ENCODE measurements at places on chromosomes 11 and 22.

GRCh38 chr22:47696776-47697175, 934.3 kb downstream of the TBC1D22A start:
- no peak for DNase-seq

- no peak for DNase-seq
These were observed 37.1 kb upstream of the SUSD2 start for GRCh38 chr22:24144056-24144777.

GRCh38 chr11:69691463-69691862, 12.4 kb downstream of the FGF19 start:
- no peak for DNase-seq

GRCh38 chr11:128763224-128763623, 69.4 kb downstream of the FLI1 start:
- no peak for DNase-seq

DNA sequence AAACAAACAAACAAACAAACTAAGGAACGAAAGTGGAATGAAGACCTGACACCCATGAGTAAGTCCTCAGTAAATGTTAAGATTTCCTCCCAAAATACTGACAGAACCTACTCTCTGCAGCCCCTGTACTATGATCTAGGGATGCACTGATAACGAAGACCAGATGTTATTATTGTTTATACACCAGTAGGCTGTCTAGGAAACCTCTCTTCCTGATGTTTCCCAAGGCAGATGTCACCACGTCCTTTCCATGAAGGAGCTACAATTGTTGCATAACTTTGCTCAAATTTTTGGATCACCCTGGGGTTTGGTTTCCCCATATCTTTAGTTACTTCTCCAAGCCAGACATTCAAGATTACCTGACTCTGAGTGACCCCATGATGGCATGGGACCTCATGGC, 340.7 kb downstream of the MIAT start:
- no peak for DNase-seq

GRCh38 chr11:75635066-75635862, 33.6 kb downstream of the MAP6 start:
- no peak for DNase-seq

DNA sequence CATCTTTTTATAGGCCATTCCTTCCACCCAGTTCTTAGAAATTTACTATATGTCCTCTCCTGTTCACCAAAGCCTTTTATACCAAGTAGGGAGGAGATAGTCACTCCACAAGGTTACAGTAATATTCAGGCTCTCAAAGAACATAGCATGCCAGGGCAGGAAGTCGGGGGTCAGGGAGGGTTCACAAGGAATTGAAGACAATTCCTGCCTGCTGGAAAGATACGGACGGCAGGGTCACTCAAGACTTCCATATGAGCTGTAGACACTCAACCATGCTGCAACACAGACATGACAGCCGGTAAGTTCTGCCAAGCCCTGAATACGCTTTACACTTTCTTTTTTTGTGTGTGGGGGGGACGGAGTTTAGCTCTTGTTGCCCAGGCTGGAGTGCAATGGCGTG, 700 bp downstream of the C22orf31 start:
- DNase-seq, result no peak

DNA sequence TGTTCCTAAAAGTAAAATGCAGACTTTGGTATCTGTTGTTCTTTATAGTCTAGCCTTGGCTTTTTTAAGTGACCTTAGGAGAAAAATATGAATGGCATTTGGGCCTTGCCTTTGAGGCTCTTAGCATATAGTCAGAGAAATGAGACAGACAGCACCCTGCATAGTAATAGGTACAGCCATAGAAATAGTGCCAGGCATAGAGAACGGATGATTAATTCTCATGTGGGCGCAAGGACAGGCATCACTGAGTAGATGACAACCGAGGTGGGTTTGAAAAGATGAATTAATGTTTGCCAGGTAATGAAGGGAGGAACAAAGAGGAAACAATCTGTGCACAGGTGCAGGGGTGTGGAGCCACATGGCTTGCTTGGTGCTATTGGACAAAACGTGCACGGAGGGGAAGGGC, 90.5 kb downstream of the BMAL1 start:
- DNase-seq, result no peak

DNA sequence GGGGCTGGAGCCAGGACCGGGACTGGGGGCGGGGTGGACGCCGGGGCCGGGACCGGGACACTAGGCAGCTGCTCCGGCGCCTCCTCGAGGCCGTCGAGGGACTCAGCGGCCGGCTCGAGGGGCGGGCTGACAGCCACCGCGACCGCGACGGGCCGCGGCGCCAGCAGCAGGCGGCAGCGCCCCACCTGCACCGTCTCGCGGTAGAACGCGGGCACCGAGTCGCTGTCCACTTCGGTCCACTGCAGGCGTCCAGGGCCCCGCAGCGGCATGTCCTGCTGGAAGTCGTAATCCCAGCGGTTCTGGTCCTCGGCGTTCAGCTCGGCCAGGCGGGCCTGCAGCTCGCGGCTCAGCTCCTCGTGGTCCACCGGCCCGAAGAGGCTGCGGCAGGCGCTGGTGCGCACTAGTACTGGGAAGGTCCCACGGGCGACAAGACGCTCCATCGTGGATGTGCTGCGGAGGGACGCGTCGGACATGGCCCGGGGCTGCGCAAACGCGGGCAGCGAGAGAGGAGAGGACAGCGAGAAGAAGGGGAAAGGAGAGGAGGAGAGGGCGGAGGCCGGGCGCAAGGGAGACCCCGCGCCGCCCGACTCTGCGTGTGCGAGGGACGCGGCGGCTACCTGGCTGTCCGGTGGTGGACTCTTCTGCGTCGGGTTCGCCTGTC, 428 bp downstream of the CDKN1C start:
- DNase-seq, result no peak

DNA sequence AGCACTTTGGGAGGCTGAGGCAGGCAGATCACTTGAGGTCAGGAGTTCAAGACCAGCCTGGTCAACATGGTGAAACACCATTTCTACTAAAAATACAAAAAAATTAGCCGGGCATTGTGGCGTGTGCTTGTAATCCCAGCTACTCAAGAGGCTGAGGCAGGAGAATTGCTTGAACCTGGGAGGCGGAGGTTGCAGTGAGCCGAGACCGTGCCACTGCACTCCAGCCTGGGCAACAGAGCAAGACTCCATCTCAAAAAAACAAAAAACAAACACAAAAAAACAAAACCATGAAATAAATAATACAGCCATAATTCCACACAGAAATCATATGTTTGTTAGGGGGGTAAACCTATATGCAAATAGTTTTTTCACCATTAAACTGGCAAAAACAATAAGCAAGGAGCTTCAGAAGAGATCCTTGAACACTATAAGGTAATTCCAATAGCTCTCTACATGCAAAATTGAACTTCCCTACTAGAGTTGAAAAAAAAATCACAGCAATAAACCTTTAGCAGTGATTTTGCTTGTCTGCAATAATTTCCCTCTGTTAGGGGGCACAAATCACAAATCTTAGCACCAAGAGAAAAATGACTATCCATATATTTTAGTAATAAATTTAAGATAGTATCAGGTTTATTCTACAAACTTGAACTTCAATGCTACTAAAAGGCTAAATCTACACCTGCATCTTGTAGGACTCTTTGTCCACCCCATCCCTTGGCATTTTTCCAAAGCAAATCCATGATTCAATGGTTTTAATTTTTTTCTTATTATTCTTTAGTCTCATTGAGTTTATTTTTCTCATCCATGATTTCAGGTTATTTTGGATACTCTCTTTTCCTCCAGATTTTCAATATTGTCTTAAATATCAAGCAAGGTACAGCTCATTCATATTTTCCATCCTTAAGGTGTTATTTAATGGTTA, 3.9 kb downstream of the CSTF3 start:
- no peak for DNase-seq

- no peak for DNase-seq
These were observed 64.7 kb downstream of the UVRAG start for GRCh38 chr11:75879737-75880136.

- DNase-seq, result no peak
These were observed 132.2 kb upstream of the PLET1 start for GRCh38 chr11:112392904-112393303.

GRCh38 chr11:116226731-116227130, 546.1 kb downstream of the BUD13 start:
- no peak for DNase-seq

DNA sequence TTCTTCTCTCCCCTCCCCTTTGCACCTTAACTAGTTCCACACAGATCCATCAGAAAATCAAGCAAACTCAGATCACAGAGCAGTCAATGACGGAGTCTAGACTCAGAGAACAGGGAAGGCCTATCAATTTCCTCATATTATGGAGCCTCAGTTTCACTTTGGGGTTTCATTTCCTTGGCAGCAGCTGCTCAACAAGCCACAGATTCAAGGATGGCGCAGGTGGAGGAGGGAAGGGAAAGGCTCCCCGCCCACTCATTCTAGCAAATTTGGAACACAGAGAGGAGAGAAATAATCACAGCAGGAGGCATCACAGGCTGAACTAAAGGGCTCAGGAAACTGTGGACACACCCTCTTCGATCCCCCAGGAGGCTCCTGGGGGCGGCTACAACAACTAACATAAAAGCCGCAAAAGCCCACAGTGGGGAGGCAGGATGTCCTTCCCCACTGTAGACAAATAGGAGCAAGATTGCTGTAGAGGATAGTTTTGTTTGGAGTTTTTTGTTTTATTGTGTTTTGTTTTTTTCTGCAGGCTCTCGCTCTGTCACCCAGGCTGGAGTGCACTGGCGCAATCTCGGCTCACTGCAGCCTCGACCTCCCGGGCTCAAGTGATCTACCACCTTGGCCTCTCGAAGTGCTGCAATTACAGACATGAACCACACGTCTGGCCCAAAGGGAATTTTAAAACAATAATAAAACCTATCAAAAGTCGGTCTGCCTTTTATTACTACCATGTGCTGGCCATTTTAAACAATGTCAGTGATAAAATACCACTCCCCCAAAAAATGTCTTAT, 3.4 kb downstream of the PLAAT3 start:
- DNase-seq, result no peak

GRCh38 chr11:2770096-2770751, 70.4 kb upstream of the KCNQ1OT1 start:
- no peak for DNase-seq

- no peak for DNase-seq
These were observed 87.1 kb downstream of the MYEOV start for GRCh38 chr11:69380921-69381581.

DNA sequence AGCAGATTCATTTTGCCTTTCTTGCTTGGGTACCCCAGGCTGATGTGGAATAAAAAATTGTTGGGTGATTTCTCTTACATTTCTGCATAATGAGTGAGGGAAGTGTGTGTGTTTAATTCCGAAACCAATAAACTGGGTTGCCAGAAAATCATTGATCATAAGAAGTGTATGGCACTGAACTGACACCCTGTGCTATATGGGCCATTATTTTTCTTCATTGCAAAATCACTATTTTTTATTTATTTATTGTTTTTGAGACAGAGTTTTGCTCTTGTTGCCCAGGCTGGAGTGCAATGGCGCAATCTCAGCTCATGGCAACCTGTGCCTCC, 14.6 kb upstream of the HIKESHI start:
- DNase-seq, result no peak

GRCh38 chr22:22327723-22328122, 83.1 kb downstream of the VPREB1 start:
- DNase-seq, result no peak

DNA sequence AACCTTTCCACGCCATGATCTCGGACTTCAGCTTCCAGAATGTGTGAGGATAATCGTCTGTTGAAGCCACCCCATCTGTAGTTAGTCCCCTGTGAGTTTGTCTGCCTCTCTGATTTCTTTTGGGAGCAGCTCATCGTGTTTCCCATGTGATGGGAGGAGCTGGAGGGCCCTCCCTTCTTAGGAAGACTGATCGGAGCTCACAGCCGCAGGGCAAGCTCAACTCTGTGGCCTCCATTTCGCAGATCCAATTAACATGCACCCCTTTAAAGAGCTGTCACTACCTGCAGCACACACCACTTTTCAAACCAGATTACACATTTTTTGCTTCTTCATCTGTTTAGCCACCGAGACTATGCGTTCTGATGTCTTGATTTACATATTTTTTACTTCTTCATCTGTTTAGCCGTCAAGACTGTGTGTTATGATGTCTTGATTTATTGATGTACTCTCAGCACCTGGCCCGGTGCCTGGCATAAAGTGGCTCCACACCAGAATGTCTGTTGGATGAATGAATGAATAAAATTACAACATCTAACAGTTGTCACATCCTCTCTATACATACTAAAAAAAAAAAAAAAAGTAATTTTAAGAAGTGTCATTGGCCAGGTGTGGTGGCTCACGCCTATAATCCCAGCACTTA, 14.9 kb upstream of the PPFIA1 start:
- DNase-seq, result no peak

- no peak for DNase-seq
These were observed 2.6 kb upstream of the CHRM1 start for GRCh38 chr11:62923601-62924411.

DNA sequence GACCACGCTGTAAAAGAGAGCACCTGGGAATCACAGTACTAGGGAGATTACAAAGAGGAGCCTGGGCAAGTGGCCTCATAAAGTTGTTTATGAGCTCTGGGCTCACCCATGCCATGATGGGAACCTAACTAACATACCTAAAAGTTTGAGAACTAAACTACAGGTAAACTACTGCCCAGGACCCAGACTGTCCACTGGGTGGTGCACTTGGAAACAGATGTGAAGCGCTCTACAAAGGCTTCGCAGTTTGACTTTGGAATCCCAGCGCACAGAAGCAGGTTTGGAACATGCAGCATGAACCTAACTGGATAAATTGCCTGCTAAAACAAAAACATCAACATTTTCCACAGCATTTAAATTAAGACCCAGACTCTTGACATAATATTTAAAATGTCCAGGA, 418.6 kb downstream of the FAM181B start:
- DNase-seq, result no peak

- no peak for DNase-seq
These were observed 8.2 kb downstream of the C11orf21 start for GRCh38 chr11:2293531-2293971.

DNA sequence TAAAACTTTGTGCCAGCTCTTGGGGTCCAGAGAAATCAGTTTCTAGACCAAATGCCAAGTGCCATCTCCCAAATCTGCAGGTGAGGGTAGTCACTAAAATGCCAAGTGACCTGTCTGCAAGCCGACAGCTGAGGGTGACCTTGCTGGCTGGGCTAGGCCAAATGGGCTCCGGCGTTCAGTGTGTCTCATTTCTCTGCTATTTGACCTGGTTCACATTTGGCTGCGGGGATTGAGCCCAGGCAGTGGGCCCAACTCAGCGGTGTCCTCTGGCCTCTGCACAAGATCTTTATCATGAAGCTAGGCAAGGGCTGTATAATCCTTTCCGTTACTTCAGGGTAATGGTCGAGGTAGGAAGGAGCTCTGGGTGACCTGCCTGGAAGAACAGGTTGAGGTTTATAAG, 87.5 kb downstream of the SNX19 start:
- DNase-seq, result no peak

GRCh38 chr11:116044520-116044919, 540.3 kb upstream of the CADM1 start:
- DNase-seq, result no peak

DNA sequence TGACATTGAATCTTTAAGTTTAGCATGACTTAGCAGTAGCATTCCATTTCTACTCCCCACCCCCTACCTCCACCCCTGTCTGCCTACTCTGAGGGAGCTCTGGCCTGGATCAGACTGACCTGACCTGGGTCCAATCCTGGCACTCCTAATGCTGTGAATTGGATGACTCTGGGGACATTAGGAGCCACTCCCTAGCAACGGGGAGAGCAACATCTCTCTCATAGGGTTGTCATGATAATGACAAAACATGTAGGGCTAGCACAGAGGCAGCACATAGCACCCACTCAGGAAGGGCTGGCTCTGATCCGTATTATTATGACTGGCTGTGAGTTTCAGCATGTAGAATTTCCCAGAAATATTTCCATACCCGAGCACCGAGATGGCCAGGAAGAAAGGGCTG, 40.5 kb downstream of the CABIN1 start:
- DNase-seq, result no peak

All from esophagus squamous epithelium (tissue), 5 donors.